ENCODE measurements at places on chromosomes 1 and 21.

DNA sequence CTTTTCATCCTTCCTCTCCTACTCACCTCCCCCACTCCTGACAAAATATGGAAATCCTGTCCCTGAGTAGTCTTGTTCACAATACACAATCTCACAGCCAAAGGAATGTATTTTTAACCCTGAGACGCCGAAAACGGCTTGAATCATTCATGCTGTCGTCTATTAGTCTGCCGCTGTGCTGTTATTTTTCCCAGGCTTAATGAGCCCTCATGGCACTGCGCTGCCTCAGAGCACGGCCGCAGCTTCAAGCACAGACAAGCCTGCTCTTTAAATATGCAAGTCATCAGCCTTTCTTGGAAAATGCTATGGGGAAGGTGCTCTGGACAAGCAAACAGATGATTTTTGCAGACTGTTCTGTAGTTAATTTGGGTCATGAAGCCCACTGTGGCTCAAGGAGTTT is 302.7 kb downstream of the DISC1 start:
- DNase-seq = no peak

GRCh38 chr1:197170538-197170937 is 24.1 kb upstream of the ASPM start:
- DNase-seq = no peak

- DNase-seq = no peak
Measured at GRCh38 chr1:11881749-11882441, 23.1 kb upstream of the NPPB start.

- no peak for DNase-seq
Measured at GRCh38 chr1:232648316-232648715, 18.4 kb upstream of the SIPA1L2 start.

- no peak for DNase-seq
Measured at GRCh38 chr1:159786966-159787365, 6.2 kb downstream of the DUSP23 start.

- DNase-seq = peak; percentile 80
Measured at GRCh38 chr1:117758444-117759316, 152.8 kb downstream of the TENT5C start.

DNA sequence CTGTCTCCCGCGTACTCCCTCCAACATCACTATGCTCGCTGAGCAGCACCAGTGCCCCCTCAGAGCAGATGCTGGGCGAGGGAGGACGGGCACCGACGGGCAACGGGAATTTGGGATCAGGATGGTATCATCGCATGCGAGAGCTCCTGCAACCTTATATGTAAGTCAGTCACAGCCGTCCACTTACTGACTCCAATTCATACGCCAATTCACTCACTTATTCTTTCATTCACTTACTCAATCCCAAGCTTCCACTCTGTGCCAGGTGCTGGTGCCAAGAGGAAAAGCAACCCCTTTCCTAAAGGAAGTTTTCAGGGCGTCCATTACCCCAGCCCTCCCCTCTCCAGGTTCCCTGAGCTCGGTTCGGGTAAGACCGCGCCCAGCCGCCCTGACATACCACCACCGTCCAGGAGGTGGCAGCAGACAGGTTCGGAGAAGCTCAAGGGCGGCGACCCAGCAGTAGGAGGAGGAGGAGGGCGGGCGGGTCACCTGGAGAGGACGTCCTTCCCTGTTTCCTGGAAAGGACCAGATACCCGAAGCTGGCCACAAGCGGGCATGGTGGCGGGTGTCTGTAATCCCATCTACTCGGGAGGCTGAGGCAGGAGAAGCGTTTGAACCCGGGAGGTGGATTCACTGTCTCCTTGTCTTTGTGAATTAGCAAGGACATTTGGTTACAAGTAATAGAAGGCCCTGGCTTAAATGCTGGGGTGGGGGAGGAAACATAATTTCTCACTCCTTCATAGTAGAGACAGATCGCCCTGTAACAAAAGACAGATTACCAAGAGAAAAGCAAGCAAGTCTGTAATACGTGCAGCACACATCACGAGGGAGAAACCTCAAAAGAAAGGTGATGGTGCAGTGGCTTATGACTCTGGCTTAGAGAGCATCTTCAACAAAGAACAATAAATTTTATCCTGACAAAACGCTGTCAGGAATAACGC is 7.6 kb upstream of the IL22RA1 start:
- DNase-seq = peak; percentile 93

- DNase-seq = no peak
Measured at GRCh38 chr1:180994262-180994661, 28.4 kb downstream of the STX6 start.

DNA sequence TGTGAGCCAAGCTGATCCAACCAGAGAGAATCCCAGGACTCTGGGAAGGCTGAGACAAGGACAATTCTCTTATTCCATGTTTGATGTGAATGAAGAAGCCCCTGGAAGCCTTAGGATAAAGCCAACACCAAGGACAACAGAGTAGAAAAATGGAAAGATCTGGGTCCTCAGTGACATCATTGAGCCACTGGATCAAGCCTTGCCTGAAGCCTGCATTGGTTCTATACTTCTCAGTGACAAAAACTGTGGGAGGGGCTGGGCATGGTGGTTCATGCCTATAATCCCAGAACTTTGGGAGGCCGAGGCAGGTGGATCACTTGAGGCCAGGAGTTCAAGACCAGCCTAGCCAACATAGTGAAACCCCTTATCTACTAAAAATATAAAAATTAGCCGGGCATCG is 15.6 kb downstream of the ARHGEF19 start:
- no peak for DNase-seq

DNA sequence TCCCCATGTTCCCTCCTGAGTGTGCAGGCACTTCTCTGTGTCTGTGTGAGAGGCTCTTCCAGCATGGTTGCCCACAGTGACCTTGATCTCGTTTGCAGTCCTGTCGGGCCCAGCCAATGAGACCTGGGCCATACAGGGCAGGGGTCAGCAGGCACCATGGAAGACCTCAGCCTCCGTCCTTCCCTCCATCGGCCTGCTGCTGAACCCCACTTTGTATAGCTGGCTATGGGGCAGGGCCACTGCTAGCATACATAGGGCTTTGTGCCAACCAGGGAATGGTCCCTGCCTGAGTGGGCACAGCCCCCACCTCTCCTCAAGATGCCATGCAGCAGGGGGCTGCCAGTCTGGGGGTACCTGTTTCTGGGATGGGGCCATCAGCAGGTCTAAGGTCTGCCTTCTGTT is 3.8 kb downstream of the C1orf35 start:
- DNase-seq = no peak

DNA sequence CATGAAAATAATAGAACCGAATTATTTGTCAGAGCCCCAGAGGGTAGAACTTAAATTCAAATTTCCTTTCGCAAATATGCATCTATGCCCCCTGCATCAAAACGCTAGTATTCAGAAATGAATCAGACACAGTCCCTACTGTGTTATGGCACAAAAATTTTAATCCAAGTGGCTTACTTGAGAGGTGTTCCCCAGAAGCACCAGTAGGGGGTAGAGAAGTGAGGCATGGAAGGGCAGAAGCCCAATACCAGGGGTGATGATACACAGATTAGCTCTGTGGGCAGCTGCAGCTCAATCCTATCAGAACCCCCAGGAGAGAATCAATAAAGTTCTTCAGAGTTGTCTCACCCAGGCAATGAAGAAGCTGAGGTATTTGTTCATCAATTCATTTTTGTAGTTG is 342.2 kb downstream of the OMA1 start:
- DNase-seq = no peak

DNA sequence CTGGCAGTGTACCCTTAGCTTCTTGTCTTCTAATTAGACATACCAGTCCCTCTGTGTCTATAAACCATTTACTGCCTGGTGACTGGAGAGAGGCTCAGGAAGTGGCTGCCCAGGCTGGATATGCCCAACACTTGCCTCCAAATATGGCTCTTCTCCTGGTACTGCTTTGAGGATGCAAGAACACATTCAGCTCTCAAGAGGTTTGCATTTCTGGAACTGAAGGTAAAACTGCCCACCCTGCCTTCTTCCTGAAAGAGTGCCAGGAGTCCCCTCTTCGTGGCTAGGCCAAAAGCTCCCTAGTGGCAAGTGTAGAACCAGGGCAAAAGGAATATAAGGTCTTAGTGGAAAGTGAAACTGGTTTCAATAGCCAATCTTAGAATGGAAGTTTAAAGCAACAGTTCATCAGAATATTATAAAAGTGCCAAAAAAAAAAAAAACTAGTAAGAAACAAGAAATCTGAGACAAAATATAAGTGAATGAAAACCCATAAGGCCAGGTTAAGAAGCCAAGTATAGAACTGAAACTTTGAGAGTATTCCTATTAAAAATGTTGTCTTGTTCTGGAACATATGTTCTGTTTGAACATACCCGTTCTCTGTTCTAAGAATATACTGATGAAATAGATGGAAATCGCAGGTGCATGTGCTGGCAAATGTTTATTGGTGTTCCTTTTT is 77.2 kb upstream of the CTTNBP2NL start:
- no peak for DNase-seq

DNA sequence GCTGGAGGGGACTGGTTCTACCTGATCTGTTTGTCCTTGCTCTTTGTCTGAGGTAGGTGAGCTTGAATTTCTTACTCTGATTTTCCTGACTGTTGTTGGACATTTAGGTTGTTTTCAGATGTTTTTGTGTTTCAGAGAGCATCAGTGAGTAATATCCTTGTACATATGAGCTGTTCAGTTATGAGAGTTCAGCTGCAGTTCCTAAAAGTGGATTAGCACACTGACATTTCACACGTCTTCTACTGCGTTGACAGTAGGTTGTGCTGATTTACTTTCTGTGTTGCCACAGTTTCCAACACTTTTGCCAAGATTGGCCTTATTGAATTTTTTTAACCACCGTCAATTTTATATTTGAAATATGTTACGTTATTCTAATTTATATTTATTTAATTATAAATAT is 27.7 kb downstream of the CXADR start:
- DNase-seq = no peak

DNA sequence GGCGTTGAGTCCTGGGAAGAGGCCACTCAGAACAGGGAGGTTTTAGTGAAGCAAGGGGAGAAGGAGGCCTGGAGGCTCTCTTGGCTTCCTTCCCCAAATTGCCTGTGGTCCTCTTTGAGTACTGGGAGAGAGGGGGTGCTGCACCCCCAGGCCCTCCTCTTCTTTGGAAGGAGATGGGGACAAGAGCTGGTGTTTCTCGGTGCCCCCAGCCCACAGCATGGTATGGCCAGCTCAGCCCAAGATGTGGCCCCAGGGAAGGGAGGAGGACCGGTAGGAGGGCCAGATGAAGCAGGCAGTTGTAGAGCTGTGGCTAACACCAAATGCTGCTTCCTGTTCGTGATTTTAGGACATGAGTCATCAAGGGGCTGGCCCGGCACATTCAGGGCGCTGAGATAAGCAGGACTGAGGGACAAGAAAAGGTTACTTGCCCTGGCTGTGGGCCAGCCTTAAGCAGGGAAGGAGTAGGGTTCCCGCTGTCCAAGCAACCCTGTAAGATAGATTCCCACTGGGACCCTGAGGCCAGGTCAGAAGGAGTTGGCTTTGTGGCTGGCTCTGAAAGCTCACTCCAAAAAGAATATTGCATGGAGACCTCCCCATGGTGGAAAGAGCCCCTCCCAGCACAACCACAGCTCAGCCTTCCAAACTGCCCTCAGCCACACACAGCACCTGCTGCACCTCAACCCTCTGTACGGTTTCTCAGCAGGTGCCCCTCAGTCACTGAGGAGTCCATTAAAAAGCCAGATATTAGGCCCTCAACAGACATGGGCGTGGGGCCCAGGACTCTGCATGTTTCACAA is 4.9 kb upstream of the TNFRSF1B start:
- DNase-seq = no peak

- DNase-seq = no peak
Measured at GRCh38 chr1:190250368-190250767, 227.3 kb downstream of the BRINP3 start.

- DNase-seq = no peak
Measured at GRCh38 chr1:184019506-184019905, 18.0 kb downstream of the COLGALT2 start.

GRCh38 chr1:156150333-156151011 is 2.9 kb upstream of the SEMA4A start:
- DNase-seq = no peak

DNA sequence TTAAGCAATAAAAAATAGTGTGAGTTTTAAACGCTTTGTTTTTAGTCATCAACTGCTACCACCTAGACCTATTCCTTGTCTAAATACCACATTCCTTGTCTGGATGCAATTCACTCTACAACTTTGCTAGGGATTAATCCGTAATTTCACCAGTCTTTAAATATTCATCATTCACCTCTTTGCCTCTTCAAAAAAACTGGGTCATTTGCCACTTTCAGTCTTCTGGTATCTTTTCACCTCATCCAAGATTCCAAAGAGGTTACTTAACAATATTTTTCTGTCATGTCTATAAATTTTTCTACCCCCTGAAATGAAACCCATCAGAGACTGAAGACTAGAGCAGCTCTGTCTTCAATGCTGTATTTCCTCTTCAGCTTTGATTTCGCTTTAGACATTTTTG is 9.5 kb downstream of the PALMD start:
- DNase-seq = no peak

GRCh38 chr1:164180824-164181223 is 378.2 kb upstream of the PBX1 start:
- no peak for DNase-seq

DNA sequence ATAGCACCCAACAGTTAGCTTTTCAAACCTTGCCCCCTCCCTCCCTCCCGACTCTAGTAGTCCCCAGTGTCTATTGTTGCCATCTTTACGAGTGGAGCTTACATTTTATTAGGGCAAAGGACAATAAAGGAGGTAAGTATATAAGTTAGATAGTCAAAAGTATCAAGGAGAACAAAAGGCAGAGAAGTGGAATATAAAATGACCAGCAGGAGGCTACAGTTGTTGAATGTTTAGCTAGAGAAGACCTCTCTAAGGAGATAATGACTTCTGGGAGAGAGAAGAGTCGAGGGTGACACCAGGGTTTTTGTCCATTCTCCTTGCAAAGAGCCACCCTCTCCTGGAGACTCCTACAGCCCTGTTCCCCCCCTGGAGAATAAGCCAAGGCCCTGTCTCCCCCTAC is 48.7 kb downstream of the SYT6 start:
- DNase-seq = no peak

DNA sequence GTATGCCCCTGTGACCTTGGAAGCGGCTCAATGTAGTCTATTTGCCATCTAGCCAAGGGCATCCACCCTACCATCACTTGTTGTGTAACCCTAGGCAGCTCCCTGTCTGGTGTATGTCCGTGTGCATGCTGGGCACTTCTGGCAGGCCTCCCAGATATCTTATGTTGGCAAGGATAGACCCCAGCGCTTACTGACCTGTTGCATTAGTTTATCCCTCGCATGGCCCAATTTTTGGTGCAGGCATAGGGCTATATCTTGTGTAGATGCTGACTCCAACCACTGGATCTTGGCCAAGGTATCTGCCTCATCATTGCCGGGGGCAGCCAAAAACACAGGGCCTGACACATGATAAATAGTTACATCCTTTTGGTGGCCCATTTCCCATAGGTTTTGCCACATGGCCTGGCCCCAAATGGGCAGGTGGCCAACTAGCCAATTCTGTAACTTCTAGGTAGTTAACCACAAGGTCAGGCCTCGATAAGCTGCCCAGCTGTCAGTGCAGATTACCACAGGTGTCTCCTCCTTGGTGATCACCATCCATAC is 14.0 kb upstream of the TBX19 start:
- DNase-seq = no peak

GRCh38 chr1:112544751-112545150 is 36.0 kb downstream of the WNT2B start:
- no peak for DNase-seq

- DNase-seq = no peak
Measured at GRCh38 chr1:173523329-173523728, 46.2 kb downstream of the PRDX6 start.

Measured in neural crest cell (in vitro differentiated cells).